Natural killer cell treated with Interleukin-12 subunit alpha and Interleukin-12 subunit beta and Interleukin-15 and Interleukin-18, amount 100 ng/mL, for 72 hours (primary cell): ENCODE measurements at places on chromosomes 1 and 21.

GRCh38 chr1:40766560-40766959 is 17.0 kb upstream of the KCNQ4 start:
- no peak for DNase-seq

DNA sequence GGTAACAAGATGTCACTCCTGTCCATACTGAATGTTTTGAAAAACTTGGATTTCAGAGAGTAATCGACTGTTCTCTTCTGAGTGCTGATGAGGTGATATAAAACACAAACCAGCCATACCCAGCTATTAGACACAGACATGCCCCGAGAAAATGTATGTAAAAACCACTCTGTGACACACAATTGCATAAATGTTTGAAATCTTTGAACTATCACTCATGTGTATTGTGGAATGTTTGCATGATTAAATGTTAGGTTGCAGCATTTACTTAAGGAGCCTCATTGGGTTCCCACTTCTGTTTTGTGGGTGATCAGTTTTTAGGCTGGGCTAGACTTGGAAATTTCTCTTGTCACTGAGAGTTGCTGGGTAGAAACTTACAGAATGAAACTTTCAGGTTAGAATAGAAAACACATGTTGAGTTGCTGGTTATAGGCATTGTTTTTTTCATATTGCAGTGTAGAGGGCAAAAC is 270.4 kb upstream of the B3GALT2 start:
- no peak for DNase-seq

DNA sequence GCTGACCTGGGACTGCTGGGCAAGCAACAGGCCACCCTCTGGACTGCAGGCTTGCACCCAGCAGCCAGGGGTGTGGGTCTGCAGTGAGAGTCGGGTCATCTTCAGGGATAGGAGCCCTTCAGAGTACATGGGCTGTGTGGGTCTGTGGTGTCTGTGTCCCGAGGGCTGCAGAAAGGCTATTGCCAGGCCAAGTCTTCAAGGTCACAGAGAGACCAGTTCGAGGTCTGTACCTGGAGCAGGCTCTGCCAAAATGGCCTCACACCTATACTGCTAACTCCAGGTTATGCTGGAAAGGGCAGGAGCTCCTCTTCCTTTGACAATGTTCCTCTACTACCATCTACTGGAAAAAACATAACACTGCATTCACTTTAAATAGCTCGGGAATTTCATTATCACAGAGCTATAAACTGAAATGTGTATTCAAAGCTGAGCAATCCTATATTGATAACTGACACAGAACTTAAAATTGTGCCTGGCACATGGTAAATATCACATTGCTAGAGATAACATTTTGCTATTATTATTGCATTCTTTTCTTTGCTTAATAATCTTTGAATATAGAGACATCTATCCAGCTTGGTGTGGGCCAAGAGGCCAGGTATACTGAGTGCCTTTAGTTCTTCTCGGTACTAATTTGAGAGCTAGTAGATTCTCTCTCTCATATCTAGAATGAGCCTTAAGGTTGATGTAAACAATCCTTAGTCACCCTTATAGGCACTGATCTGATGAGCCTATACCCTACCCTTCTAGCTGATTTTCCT is 6.9 kb upstream of the DNAH14 start:
- no peak for DNase-seq

DNA sequence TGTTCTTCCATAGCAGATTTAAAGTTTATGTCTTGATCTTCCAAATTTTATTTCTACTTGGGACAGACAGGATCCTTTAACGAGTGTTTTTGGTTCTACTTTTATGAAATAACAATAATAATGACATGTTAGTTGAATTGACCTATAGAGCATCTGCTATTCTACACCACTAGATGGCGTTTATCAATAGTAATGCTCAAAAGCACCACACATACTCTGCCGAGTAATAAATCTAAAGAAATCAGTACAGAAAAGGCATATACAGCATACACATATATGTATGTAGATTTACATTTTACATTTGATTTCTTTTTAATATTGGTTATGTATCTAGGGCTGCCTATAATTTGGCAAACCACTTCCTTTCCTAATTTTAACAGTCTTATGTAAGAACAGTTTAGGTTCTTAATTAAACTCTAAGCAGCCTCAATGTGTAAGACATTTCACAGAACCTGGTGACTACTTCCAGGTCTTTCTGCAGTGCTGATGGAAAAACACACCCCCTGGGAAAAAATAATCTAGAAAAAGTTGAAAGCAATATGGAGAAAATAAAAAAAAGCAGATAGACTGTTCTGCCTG is 5.9 kb upstream of the SIPA1L2 start:
- no peak for DNase-seq

GRCh38 chr1:32759997-32760623 is 57.0 kb downstream of the YARS1 start:
- DNase-seq: no peak

- no peak for DNase-seq
Observed at GRCh38 chr21:28804089-28804670, 188.5 kb downstream of the LTN1 start.

DNA sequence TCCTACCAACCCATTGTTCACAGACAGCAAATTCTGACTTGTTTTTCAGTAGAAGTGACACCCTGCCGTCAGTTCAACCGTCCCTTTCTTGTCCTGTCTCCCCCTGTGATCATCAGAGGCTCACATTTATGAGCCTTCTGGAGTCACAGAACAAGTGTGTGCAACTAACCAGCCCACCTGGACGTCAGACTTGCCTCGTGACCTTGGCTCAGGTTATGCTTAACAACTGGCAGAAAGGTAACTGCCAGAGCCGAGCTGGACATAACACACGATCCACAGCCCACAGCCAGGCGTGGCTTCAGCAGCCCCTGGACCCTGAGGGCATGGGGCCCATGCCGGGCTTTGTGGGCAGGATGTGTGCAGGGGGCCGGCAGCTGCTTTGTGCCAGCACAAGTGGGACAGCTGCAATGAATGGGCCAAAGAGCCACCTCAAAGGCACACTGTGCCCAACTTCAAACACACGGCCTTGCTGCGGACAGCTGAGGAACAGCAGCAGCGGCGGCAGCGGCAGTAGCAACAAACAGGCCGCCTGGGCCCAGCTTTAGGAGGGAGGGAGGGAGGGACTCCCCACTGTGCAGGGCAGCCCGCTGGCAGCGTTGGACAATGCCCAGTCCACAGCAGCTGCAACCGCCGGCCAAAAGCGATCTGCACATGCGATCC is 103.9 kb downstream of the ZBTB18 start:
- DNase-seq: no peak

GRCh38 chr1:203184467-203184866 is 2.0 kb downstream of the CHI3L1 start:
- no peak for DNase-seq

DNA sequence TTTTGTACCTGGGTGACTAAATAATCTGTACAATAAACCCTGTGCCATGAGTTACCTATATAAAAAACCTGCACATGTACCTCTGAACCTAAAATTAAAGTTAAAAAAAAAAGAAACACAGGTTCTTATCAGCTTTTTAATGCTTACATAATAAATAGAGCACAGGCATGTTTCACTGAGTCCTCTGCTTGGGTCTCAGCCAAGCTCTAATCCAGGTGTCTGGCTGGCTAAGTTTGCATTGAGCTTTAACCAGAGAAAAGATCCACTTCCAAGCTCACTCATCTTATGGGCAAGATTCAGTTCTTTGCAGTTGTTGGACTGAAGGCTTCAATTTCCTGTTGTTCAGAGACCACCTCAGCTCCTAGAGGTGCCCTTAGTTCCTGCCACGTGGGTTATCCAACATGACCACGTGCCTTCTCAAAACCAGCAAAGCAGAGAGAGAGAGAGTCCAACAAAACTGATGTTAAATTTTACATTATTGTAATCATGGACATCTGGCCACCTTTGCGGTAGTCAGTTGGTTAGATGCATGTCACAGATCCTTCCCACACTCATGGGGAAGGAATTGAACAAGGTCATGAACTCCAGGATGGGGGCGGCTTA is 68.2 kb upstream of the TMPRSS2 start:
- no peak for DNase-seq

- no peak for DNase-seq
Observed at GRCh38 chr1:93083979-93084378, 4.9 kb downstream of the MTF2 start.

GRCh38 chr1:153560771-153561465 is 4.7 kb downstream of the S100A2 start:
- no peak for DNase-seq

DNA sequence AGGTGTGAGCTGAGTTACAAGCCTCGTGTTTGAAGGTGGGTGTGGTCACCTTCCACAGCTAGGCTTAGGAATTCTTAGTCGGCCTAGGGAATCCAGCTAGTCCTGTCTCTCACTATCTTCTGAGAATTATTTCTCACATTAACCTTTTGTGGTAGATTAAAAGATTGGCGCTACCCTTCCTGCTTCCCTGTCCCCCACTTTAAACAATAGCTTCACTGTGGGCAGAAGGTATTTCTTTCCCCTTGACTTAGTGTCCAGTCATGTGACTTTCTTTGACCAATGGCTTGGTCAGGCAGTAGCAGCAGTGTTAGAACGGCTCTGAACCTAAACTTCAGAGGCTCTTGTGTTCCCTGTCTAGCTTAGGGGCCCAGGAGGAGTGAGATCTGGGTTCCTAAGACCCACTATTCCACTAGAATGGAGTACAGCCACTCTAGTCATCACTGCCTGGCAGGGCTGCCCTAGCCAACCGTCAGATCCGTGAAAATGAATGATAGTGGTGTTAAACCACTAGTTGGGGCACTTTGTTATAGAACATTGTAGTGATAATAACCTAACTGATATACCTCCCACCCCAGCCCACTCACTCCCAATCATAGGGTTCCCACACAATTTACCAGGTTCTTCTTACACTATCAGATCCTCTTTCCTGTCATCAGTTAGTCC is 13.9 kb upstream of the C1orf141 start:
- no peak for DNase-seq
